ENCODE measurements at places on chromosomes 2 and 18.

GRCh38 chr2:3753561-3753960, 50.2 kb downstream of the DCDC2C start:
- DNase-seq, result no peak

GRCh38 chr18:67864677-67865340, 348.3 kb upstream of the DSEL start:
- DNase-seq, result no peak

DNA sequence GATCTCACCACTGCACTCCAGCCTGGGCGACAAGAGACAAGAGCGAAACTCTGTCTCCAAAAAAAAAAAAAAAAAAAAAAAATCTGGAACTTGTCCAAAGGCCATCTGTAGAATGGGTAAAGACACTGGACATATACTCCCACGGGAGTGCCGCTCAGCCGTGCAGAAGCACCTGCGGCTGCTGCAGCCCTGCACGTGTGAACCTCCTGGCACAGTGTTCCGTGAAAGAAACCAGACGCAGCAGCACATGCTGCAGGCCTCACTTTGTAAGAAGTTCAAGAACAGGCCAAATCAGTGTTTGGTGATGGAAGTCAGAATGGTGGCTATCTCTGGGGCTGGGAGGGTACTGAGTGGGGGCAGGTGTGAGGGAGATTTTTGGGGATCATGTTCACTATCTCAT, 6.5 kb downstream of the CHRND start:
- no peak for DNase-seq

- DNase-seq, result no peak
Measured at GRCh38 chr2:111900859-111901258, 2.5 kb downstream of the MERTK start.

- no peak for DNase-seq
Measured at GRCh38 chr2:215367662-215368492, 56.0 kb downstream of the ATIC start.

Measured in epithelial cell of prostate (primary cell).